ENCODE measurements at places on chromosomes 11 and 22.
A peak's percentile ranks its signal among the peaks of the same experiment; 100 is the strongest.

DNA sequence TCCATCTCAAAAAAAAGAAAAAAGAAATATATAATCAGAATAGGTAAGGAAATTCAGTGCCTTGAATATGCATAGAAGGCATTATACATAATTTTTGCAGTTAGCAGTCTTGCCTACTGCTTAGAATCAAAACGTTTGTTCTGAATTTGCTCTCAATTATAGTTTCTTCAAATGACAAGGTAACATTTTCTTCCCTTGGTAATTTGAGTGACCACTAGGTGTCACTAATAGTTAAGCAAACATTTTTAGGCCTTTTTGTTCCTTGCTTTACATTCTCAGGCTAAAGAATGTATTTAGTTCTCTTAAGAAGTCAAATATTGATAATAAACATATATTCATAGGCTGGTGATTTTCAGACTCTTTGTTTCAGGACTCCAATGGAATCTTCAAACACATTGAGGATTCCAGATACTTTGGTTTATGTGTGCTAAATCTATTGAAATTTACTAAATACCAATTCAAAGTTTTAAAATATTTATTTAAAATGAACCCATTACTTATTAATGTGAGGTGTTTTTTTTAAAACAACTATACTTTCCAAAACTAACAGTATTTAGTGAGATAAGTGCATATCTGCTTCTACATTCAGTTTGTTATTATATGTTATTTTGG lies 55.0 kb upstream of the DEPDC7 start:
- DNase-seq = peak; percentile 34

- peak; percentile 27 for DNase-seq
Observed at GRCh38 chr11:119284344-119285157, 32.4 kb downstream of the MCAM start.

- DNase-seq = peak; percentile 87
Observed at GRCh38 chr11:71448257-71449171, at the start of gene DHCR7. TSS of gene DHCR7 (minus strand) at chr11:71448393. CDS start at chr11:71444952, 3,441 bp downstream.

DNA sequence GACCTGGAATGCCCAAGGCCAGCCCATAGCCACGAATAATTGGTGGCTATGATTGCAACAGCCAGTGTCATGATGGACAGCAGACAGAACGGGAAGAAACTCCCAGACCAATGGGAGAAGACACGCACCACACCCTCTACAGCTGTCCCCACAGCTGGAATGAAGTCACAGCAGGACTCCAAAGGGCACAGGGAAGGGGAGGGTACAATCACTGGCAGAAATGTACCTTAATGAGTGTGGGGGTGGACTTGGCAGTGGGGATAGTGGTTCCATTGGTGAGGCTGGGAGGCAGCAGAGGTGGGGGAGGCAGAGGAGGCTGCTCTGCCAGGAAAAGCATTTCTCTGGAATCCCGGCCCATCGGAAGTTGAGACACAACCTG lies 52.9 kb downstream of the SGSM3 start:
- no peak for DNase-seq

DNA sequence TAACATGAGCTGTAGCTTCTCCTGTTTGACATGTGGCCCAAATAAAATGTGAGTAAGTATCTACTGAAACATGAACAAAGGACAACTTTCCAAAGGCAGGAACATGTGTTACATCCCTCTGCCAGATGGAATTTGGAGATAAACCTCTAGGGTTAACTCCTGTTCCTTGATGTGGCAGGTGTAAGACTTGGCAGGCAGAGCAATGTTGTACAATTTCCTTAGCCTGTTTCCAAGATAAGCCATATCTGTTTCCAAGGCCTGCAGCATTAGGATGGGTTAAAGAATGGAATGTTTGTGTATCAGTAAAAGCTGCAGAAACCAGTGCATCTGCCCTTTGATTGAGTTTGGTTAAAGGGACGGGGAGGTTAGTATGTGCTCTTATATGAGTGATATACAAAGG lies 8.8 kb upstream of the DNAJB13 start:
- no peak for DNase-seq

DNA sequence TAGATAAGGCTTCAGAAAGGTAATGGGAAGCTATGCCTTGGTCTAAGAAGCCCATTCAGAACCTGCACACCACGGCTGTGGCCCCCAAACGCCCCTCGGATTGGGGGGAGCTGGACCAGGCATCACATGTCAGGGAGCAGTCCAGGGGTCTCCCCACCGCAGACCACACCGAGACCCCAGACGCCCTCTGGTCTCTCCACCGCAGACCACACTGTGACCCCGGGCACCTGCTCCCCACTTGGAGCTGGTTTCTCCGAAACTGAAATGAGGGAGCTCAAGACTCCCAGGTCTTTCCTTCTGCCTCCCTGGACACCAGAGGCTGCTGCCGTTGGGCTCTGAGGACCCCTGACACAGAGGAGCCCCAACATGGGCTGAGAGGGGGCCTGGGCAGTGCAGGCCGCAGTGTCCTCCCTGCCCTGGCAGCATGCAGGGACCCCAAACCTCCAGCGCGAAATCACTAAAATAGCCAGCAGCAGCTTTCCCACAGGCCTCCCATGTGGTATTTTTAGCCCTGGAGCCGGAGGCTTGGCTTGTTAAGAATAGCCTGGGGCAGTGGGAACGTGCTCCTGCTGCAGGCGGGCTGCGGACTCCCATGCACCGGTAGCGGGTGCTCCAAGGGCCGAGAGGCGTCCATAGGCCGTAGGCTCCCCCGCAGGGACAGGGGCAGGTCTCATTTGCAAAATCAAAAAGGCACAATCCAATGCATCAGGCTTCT lies 7.7 kb downstream of the LINC01488 start:
- DNase-seq = no peak

DNA sequence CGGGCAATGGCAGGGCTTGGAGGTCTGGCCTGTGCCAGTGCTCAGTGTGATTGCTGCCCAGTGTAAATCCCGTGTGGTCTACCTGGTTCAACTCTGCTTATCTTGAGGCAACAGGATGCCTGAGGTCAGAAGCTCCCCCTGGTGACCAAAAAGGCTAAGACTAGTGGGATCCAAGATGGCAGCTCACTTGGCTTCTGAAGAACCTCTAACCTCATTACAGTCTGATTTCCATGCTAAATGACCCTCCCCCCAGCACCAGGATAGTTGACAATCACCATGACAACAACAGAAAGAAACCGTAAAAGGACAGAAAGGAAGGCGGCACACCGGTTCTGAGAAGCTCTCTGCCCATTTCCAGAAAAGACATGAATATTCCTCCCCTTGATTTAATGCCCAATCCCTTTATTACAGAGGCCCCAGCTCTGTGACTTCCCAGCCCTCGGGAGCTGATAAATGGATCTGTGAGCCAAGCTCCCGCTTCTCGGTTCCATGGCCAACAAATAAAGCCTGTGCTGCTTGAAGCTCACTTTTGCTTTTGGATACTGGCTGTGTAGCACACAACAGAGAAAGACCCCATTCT lies 398.4 kb downstream of the CTTN start:
- no peak for DNase-seq

Measured in NCI-H460 (cell line).